Left colon (tissue), 2 donors: ENCODE measurements at places on chromosomes 3 and 15. TPM values are rescaled to one million over a fixed set of nuclear protein-coding genes. Genes with fewer than 3 reads are reported as not detected.

Gene TMCO5A
- total RNA-seq = not detected

Gene SLC35G2
- 0.84 TPM for total RNA-seq

DNA sequence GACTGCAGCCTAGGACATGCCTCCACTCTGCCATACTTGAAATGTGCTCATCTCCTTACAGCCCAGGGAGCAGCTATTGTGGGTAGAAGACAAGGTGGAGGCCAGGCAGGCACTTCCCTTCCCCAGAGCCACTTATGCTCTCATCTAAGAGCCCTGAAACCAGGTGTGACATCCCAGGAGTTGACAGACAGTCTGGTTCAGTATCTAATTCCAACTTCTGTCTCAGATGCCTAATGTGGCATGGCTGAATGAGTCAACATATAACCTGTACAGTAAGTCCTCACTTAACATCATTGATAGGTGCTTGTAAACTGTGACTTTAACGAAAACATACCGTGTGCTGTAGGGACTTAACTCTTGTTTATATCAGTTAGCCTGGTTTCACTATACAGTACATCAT is 1.2 kb upstream of the CAPN3 start:
- no peak for DNase-seq

GRCh38 chr3:161600173-161600572 is 103.6 kb downstream of the OTOL1 start:
- no peak for DNase-seq

Gene MAP1A
- 1.9 TPM for total RNA-seq

Gene CCDC39
- not detected for total RNA-seq

DNA sequence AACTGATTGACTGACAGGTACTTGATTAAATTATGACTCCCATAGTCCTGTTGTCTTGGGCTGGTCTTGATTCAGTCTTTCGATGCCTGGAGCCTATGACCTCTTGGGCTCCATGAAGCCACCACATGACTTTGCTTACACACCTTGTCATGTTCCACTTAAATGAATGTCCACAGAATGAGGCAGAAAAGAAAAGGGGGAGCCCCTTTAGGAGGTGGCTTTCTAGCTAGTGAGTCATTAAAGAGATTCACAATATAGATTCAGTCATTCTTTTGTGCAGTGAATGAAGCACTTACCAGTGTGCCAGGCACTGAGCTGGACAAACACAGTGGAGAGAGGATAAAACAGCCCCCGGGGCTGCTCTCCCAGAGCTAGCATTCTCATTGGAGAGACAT is 17.1 kb downstream of the VIPR1 start:
- DNase-seq = no peak
